WTC11 (cell line): ENCODE measurements at places on chromosomes 6 and 20.
A peak's percentile ranks its signal among the peaks of the same experiment; 100 is the strongest.

DNA sequence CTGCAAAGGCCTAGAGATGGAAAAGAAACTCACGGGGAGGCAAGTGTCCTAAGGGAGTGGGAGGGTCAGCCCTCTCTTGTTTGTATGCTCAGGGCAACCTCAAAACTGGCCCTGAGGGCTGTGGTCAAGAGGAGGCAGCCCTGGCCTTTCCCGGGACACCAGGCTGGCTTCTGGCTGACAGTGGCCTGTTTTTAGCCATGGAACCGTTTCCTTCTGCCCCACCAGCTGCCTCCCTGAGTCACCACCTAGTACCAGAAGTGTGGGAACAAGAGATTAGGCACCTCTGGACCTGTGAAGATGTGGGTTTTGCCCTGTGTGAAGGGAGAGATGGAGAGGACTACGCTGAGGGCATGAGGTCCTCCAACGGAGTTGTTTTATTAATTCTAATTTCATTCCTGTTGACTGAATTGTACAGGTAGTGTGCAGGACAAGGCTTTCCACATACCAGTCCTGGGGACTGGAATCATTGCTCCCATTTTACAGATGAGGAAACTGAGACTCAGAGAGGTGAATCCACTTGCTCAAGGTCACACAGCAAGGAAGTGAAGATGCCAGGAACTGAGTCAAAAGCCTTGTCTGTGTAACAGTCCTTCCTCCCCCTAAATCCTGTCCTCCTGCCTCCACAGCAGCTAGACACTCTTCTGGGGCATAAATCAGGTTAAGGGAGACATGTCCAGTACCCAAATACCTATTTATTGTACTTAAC is 5.5 kb downstream of the FOXS1 start:
- no peak for DNase-seq

DNA sequence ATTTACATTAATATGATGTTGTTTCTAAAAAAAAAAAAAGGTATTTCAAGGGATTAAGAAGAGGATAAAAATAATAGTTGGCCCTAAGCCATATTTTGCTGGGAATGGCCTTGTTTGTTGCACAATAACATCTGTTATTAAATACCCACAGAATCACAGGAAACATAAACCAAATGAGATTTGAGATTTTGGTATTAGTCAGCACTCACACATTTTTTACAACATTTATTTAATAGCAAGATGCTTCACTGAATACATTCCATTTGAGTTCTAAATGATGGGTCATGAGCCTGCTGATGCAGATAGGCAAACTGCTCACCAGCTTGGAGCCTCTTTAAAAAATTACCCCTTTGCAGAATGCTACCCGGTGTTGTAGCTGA is 92.9 kb upstream of the ENPP5 start:
- DNase-seq: no peak

DNA sequence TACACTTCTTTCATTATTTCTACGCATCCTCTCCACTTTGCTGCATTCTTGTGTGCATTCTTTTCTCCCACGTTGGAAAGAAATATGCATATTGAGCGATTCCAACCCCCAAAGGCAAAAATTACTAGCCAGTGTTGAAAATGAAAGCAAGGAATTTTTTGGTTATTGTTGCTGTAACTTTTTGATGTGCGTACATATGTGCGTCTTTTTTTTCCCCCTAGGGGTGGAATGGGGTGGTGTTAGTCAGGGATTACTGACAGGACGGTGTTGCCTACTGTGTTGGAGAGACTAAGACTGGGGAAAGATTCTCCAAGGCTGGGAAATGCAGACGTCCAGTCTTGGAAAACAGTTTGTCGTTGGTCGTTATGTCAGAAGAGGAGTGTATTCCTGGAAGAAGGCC is 44.2 kb upstream of the ESR1 start:
- no peak for DNase-seq

DNA sequence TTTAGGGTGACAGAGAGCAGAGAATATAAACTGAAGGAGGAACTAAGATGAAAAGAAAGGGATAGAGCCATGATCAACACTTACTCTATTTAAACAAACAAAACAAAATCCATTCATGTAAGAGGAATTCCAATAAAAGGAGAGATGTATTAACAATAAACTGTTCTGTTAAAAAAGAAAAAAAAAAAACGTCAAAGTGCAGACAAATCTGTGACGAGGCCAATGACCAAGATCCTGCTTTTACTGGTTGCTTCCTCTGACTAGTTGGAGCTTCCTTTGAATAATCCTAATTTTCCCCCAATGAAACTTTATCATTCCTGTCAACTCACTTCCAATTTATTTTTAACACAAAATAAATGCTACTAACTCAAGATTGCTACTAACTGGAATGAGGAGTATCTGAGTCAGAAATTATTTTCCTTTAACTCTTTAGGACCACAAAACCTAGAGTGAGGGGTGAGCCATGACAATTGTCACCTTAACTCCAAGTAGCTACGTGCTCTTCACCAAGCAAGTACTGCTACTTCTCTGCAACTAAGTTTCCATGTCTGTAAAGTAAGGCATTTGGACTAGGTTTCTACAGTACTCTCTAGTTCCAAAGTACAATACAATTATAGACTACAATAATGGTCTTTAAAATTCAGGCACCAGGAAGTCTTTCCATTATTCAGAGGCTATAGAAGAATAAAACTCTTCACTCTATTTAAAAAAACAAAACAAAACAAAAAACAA is 152.0 kb downstream of the PTPRK start:
- DNase-seq: no peak

- DNase-seq: no peak
Measured at GRCh38 chr6:163525926-163526325, 111.4 kb downstream of the QKI start.

DNA sequence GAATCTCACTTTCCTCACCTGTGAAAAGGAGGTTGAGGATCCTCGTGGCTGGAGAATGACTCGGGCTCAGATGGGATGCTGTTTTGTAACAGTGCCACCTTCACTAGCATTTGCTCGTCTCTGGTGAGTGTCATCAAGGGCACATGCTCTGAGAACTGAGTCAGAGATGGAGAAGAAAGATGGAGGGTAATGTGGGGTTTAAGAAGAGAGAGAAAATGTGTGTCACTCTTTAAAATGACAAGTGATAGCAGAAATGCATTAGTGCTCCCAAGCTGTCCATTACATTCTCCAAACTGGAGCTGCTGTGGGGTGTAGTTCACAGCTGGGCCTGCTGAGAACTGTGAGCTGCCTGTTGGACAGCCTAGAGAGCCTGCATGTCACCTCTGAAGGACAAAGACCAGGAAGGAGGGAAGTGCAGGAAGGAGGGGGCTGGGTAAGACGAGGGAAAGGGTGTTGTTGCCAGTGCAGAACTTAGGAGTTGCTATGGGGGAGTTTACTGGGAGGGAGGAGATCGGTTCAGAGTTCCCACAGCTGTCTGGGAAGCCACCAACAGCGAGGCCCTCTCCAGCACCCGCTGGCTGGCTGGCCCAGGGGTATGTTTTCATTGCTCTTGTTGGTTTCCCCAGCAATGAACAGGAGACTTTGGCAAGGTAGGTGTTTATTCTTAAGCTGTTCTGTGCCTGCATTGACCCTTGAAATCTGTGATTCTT is 19.8 kb downstream of the GMPR start:
- DNase-seq: no peak

DNA sequence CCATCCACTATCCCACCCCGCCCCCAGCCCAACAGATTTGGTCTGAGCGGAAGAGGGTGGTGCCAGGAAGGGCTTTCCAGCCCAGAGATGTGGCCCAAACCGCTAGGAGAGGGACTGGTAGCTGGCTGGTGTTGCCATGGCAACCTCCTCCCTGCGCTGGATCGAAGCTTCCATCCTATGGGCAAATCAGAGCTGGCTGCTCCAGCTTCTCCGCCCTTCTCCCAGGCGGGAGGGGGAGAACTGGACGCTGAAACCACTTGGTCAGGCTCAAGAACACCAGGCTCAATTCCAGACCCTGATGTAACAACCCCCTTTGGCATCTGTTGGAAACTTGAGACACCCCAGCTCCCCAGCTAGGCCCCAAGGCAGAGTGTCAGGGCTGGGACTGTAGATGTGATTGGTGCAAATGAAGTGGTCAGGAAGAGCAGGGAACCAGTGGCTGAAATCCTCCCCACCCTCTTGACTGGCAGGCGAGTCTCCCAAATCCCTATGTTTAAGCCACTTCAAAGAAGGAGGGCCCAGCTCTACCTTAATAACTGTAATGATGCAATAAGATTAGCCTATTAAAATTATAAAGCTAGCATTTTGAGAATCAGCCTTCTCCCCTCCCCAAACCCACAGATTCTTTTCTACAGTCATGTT is 4.2 kb downstream of the RIMS4 start:
- peak; percentile 81 for DNase-seq

GRCh38 chr20:21681234-21681921 is 24.1 kb upstream of the PAX1 start:
- DNase-seq: no peak
